Cortex of kidney (tissue), 1 donor: ENCODE measurements at places on chromosomes 3 and 15.

- no peak for DNase-seq
These were observed 523.2 kb downstream of the SOX2 start for GRCh38 chr3:182234881-182235280.

GRCh38 chr3:195101927-195102608 lies 168.9 kb downstream of the XXYLT1 start:
- no peak for DNase-seq

DNA sequence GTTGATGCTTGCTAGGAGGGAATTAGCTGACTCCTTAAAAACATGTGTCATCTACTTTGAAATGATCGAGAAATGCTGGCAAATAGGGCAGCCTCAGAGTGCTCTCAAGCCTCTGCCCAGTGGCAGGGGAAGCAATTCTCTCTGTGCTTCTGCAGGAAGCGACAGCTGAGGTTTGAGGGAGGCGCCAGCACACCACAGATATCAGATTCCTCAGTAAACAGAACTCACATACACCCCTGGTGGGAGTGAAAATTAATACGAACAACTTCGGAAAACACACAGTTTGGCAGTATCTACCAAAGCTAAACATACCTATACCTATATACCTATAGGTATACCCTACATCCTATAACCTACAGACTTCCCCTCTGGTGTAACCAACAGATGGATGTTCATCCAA lies 61.3 kb downstream of the NSMCE3 start:
- no peak for DNase-seq

- DNase-seq = no peak
These were observed 32.9 kb downstream of the PSTPIP1 start for GRCh38 chr15:77027697-77028450.

DNA sequence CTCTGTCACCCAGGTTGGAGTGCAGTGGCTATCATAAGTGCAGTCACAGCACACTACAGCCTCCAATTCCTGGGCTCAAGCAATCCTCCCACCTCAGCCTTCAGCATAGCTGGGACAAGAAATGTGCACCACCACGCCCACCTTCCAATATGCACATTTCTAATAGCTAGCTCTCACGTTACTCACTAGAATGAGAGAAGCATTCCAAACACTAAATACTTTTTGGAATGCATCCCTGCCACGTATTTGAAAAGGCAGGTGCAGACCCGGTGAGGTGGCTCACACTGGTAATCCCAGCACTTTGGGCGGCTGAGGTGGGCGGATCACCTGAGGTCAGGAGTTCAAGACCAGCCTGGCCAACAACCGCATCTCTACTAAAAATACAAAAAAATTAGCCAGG lies 7.6 kb upstream of the TCF12 start:
- no peak for DNase-seq

GRCh38 chr3:177410730-177411129 lies 213.4 kb upstream of the TBL1XR1 start:
- no peak for DNase-seq

DNA sequence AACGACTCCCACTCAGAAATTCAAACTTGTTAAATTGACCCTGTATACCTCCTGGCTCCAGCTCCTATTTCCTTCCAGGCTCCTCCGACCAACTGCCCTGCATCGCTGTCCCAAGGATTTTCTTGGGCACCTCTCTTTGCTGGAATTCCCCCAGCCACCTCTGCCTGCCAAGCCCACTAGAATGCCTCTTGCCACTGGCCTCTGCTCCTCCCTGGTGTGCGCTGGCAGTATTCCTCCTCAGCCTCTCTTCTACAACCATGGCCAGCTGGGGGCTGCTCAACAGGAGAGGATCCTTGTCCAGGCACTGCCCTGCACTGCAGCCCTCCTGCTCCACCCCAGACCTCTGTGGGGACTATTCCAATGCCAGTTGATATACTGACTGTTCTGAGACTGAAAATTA lies 7.4 kb downstream of the WNT7A start:
- no peak for DNase-seq

GRCh38 chr3:31050296-31050695 lies 155.8 kb upstream of the GADL1 start:
- DNase-seq = no peak

GRCh38 chr15:40807888-40808461 lies 702 bp upstream of the DNAJC17 start:
- no peak for DNase-seq

DNA sequence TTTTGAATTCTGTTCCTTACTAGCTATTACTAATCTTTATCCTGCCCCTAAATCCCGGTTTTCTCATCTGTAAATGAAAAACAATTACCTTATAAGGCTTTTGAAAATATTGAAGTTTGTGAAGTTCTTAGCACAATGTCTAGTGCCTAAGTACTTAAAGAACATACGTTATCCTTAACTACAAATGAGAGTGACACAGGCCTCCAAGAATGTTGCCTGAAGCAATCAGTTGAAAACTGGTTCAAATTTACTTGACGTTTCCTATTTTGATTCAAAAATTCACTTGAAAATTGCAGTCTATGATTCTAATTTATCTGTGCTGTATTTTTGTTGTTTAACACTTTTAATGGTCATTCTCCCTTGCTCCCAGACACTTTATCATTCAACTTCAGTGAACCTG lies 3.2 kb downstream of the SENP7 start:
- DNase-seq = no peak

GRCh38 chr3:59908280-59908679 lies 858.5 kb upstream of the CFAP20DC start:
- DNase-seq = no peak

GRCh38 chr3:36776436-36776835 lies 12.1 kb upstream of the DCLK3 start:
- DNase-seq = no peak

DNA sequence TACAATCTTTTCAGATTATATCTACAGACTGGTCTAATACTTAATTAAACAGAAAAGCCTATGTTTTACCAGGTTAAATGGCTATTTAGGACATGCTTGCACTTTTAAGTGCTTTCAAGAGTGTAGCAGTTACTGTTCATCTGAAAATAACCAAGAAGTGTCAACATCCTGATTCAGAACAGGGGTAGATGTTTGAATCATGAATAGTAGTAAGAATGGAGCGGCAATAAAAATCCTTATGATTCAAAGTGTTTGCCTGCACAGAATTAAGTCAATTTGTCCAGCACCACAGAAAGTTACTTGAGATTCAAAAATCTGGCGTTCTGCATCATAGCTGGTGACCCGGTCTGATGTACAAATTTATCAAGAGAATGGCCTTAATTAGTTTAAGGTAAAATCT lies 48.3 kb downstream of the GREM1 start:
- DNase-seq = no peak

DNA sequence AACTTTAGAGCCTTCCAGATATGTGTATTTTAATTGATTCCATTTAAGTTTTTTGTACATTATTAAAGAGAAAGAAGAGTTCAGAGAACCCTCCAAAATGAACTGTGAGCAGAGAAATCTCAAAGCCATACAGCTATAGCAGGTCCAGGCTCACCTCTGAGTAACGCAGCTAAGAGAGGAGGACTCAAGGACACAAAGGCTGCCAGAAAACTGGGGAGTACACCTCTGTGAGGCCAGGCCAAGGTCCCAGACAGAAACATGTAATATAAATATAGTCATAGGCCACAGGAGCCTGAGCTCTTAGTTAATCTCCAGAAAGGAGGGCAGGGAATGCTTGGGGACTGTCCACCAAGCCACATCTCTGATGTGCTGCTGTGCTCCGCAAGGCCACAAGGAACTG lies 66.5 kb downstream of the TMEM39A start:
- no peak for DNase-seq

DNA sequence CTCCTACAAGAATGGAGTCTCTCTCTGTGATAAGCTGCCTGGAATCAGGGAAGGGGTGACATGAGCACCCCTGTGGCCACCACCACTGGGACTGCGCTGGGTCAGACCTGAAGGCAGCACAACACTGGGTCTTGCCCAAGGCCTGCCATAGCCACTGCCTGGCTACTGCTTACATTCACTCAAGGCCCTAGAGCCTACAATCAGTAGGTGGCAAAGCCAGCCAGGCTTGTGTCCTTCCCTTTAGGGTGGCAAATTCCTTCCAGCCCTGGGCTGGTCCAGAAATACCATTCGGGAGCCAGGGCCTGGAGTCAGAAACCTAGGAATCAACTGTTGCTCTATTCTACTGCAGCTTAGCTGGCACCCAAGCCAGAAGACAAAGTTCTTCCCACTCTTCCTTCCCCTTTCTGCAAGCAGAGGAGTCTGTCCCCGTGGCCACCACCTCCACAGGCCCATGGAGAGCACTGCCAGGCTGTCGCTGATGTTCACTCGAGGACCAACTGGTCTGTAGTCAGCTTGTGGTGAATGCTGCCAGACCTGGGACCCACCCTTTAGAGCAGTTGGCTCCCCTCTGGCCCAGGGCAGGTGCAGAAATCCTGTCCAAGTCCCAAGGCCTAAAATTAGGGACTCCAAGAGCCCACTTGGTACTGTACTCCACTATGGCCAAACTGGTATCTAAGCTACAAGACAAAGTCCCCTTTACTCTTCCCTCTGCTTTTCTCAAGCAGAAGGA lies 307.4 kb downstream of the THSD4 start:
- no peak for DNase-seq

GRCh38 chr3:82157952-82158351 lies 396.5 kb upstream of the GBE1 start:
- DNase-seq = no peak

DNA sequence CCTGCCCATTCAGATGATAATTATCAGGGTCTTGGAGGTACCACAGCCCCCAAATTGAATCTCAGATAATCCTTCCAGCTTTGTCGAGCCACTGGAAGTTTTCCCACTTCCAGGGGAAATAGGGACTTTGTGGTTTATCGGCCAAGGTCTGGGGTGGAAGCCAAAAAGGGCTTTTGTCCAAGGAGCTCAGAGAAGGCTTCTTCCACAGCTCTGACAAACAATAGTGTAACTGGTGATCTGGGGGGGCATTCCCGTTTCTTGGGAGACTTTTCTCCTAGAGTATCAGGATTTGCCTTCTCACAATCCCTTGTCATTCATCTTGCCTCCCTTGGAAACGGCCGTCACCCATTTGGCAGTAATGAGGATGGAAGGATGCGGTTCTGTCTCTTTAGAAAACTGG lies 18.4 kb downstream of the SRGAP3 start:
- DNase-seq = no peak

DNA sequence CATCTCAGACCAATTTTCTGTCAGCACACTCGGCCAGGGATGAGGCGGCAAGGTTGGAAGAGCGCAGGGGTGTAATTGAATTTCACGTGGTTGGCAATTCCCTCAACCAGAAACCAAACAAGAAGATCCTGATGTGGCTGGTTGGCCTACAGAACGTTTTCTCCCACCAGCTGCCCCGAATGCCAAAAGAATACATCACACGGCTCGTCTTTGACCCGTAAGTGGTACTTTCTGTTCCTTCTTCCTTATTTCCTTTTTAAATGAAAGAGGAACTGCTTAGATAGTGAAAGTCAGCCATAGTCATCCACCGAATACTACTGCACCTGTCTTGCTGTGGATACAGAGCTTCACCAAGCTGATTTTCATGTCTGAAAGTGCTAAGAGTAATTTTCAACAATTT lies 60.1 kb downstream of the SGO1 start:
- DNase-seq = no peak

- DNase-seq = no peak
These were observed 494.5 kb upstream of the PDZRN3 start for GRCh38 chr3:74119221-74119620.

DNA sequence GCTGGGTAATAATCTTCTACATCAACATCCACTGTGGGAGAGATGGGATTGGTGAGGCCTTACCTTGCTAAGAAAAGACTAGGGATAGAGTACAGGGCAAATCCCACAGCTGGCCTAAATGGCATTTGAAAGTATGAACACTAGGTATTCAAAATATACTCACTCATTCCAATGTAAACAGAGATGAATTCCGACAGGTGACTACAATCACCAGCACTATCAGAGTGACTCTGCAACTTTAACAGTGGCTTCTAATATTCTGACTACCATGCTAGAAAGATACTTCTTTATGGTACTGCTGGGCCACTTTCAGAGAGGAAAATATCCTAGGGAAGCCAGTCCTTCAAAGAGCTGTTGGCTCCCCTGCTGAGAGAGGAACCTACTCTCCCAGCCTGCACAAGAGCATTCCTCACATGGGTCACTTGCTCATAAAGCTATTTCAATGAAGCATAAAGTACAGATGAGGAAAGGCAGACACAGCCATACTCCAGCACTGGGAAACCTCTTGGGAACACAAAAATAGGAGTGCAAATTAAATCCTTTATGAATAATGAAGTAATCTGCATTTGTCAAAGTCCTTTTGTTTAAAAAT lies 21.5 kb upstream of the MAN2C1 start:
- no peak for DNase-seq

- DNase-seq = no peak
These were observed 1.5 kb downstream of the CIB1 start for GRCh38 chr15:90232196-90232595.
